Renal cortical epithelial cell (primary cell): ENCODE measurements at places on chromosomes 5 and 9. TPM values are rescaled to one million over a fixed set of nuclear protein-coding genes. Genes with fewer than 3 reads are reported as not detected.

DNA sequence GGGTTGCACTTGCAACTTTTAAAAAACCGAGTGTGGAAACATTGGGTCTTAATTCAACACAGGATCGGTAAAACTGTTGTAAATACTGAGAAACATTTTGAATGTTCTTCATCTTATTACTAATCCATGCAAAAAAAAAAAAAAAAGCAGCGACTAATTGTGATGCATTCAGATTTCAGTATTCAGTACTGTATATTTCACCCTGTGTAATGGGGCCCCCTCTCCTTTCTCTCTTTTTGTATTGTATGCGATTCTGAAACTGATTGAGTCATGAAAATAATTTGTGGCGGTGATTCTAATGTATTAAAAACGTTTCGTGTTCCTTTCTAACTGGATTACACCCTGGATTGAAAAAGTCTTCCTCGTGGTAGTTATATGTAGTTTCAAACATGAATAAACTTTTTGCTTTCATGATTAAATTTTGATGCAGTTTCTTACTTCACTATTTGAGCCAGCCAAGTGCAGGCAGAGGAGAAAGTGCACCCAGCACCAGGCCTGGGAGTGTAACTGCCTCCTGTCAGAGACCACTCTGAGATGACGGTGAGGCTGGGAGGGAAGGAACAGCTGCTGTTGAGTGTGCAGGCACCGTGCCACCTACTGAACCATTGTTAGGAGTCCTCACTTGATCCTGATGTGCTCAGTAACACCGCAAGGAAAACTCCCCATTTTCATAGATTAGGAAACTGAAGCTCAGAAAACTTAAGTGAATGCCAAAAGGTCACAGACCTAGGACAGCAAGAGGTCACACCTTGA, 220.0 kb downstream of the PBX3 start:
- no peak for DNase-seq

DNA sequence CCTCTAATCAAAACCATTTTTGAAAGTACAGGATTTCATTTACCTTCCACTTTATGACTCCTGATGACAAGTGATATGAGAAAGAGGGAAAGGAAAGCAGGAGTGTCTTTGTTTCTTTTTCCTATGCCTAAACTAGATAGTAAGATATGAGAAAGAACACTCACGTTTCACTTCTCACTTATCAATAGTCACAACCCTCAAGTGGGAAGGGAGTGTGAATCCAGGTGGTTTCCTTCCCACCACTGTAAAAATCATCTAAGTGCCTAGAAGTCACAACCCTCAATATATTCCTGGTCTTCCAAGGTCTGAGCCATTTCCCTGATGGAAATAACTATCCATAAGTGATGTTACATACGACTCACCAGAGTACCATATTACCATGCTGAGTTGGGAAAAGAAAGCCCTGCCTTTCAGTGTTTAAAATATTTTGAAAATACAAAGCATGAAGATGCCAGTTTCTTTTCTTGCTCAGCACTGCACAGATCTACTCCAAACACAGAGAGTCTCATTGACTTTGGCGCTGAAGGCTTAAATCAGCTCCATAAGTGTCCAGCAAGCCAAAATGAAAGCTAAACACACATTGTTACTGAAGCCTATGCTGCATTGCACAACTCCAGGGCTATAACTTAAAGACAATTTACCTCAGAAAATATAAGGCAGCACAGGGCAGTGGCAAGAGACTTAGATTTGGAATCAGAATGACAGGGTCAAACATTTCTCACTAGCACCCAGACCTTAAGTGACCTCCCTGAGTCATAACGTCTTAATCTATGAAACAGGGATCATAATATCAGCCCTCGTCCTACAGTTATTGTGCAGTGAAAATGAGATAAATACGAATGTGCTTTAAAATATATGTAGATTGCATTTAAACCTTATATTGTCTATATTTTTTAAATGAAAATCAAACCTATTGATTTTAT, 301.2 kb downstream of the KIAA0825 start:
- no peak for DNase-seq

DNA sequence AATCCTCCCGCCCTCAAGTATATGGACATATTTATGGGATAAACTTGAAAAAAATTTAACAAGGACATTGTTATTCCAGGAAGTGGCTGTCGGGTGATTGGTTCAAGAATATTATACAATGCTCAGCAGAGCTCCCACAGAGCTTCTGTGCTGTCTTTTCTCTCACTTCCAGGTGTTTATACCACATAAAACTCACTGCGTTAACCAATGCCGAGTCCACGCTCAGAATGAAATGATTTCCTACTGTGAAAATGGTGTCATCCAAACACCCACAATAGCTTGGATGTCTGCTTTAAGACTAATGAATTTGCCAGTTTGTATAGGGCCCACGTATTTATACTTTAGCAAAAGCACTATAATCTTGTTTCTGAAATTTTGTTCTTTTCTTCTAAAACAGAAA, 368.2 kb downstream of the NDUFS4 start:
- no peak for DNase-seq

GRCh38 chr5:157870837-157871834, 12.2 kb upstream of the CLINT1 start:
- peak; percentile 97 for DNase-seq

GRCh38 chr9:109886617-109887016, 106.6 kb downstream of the PALM2AKAP2 start:
- peak; percentile 17 for DNase-seq

DNA sequence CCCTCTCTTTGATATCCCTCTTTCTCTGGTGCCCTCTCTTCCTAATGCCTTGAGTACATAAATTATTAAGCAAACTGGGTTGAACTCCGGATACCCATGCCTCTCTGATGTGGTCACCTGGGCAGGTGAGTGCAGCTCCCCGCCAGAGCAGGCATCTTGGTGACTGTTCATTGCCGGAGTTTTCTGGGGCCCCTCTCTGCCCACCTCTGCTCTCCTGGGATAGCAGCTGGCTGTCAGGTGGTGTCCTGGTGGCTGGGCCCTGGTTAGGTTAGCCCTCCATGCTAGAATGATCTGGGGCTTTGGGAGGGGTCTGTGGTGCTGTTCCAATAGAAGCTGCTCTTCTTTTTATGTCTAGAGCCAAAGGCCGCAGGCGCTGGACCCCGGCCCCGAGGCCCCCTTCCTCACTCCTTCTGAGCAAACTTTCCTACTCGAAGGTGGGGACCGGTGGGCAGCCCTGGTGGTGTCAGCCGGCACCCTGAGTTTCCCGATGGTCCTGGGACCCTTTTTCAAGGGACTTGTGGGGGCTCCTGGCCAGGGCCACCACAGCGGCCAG, 4.9 kb upstream of the SCGB3A1 start:
- no peak for DNase-seq

- DNase-seq: no peak
Observed at GRCh38 chr5:56856541-56857178, 41.3 kb downstream of the MAP3K1 start.

DNA sequence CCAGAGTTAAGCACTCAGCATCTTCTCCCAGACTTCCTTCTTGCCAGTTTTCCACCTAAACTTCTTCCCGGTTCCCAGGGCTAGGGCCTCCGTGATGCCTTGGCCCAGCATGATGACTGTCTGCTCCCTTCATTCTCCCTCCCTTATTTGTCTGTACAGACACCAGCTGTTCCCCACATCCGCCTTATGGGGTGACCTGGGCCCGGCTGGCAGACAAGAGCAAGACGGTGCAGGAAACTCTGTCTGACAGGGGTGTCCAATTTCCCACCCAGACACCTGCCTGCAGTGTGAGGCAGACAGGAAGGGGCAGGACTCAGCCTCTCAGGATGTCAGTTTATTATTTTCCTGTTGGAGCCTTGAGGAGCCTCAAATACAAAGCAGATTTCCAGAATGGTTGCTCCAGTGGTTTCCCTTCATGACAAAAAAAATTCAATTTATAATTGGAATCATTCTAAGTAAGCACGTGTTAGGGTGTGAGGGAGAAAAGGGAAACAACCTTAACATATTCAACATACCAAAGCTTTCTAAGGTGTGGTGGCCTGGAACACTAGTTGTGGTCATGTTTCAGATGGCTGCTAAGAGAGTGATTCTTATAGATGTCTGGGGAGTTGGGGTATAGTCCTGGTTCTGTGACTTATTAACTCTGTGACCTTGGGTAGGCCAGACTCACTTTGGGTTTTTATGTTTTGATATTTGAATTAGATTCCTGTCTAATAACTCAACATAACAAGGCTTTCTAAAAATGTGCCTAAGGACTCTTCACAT, 234.5 kb downstream of the PAPPA start:
- DNase-seq: peak; percentile 97

DNA sequence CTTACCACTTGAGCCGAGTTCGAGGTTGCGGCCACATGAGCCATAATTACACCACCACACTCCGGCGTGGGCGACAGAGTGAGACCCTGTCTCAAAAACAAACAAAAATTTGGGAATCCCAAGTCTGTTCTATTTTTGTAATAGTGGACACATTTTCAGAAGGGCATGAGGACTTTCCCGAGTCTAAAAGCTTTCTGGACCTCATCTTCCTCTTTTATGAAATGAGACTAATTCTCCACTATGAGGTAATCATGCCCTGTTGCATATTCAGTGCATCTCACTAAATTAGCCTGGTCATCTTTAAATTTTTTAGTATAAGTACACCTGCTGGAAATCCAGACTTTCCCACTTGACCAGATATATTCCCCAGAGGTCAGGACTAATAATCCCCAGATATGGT, 55.7 kb downstream of the GGTA1 start:
- no peak for DNase-seq

- peak; percentile 98 for DNase-seq
Observed at GRCh38 chr5:31122998-31123951, 70.2 kb upstream of the CDH6 start.

DNA sequence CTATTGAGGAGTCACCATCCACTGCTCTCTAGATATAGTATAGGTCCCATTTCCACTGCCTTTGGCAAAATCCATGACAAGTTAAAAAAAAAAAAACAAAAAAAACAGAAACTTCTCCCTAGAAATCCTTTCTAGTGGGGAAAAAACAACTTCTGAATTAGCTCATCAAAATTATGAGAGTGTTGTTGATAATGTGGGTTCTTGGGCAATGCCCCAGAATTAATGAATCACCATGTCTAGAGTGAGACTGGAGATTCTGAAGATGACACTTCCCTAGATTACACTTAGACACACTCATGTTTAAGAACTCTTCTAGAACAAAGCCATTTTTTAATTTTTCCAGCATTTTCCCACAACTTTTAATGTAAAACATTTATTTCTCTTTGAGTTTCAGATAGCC, 728.0 kb upstream of the C9orf72 start:
- DNase-seq: no peak

Gene SLC27A6
- total RNA-seq: 0.10 TPM in 1 of 2 replicates, not detected in the other

Gene MEGF10
- total RNA-seq: 0.10 TPM in 1 of 2 replicates, not detected in the other

Gene KCNV2
- not detected in 2 replicates for total RNA-seq

Gene SOX30
- total RNA-seq: 0.05 and 0.17 TPM in 2 replicates
